Activated CD8-positive, alpha-beta memory T cell treated with anti-CD3 and anti-CD28 coated beads, Interleukin-2, amount 50 U/mL, for 4 hours (primary cell): ENCODE measurements at places on chromosomes 2 and 18.
A peak's percentile ranks its signal among the peaks of the same experiment; 100 is the strongest.

GRCh38 chr2:119123389-119123788 is 35.2 kb downstream of the C1QL2 start:
- DNase-seq: no peak

DNA sequence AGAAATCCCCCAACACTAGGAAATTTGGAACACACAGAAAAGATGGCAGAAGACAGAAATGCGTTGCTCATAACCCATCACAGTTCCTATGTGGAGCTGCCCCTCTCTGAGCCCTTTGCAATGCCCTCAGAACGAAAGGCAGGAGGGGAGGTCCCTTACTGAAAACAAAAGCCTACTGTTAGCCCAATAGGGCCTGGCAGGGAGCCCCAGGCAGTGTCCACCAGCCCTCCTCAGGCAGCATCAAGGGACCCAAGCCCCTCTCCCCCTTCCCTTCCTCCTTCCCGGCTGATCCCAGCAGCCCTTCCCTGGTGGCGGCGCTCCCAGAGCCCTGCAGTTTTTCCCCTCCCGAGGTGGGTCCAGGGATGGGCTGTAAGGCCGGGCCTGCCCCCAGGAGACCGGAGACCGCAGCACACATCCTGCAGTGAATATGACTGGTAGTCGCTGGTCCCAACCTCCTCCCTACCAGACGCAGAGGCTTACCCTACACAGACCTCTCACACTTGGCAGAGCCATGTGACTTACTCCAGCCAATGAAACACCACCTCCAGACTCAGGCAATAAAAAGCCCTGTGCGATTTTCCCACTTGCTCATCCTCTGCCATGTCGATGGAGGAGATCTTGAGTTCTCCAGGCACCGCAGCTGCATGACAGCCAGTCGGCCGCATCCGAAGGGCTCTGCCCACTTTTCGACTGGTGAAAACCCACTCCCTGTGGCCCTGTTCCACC is 19.4 kb upstream of the DUSP2 start:
- DNase-seq: peak; percentile 61

GRCh38 chr18:26653943-26654615 is 105.7 kb upstream of the KCTD1 start:
- DNase-seq: no peak

DNA sequence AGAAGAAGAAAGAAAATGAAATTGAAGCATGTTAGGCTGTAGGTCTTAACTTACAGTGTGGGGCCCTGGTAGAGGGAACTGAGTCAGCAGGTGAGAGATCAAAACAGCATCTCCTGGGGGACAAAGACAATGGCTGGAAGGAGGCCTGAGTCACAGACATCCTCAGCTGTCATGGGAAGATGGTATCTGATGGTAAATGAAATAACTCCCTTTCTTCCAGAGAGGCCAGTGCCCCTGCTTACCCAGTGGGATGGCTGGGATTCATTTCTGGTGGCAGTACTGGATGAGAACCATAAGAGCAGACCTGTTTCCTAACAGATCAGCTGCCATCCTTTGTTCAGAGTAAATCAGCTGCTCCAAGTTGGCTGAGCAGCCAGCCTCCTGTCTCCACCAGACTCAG is 251.3 kb upstream of the EPAS1 start:
- no peak for DNase-seq

- peak; percentile 72 for DNase-seq
These were observed 16.7 kb downstream of the DNMT3A start for GRCh38 chr2:25324905-25325592.

DNA sequence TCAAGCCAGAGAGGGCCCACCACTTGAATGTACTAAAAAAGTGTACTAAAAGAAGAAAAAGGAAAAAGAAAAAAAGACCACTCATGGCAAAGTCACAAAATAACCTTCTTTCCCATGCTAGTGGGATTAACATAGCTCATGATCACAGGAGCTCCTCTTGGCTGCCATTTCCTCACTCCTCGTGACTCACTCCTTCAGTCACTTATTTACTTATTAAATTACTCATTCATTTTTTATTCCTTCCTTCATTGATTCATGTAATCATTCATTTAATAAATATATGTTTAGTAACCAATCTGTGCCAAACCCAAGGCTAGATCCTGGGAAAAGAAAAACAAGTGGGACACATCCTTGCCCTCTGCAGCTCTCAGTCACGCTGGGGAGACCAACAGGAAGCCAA is 300.5 kb downstream of the INSIG2 start:
- DNase-seq: no peak

DNA sequence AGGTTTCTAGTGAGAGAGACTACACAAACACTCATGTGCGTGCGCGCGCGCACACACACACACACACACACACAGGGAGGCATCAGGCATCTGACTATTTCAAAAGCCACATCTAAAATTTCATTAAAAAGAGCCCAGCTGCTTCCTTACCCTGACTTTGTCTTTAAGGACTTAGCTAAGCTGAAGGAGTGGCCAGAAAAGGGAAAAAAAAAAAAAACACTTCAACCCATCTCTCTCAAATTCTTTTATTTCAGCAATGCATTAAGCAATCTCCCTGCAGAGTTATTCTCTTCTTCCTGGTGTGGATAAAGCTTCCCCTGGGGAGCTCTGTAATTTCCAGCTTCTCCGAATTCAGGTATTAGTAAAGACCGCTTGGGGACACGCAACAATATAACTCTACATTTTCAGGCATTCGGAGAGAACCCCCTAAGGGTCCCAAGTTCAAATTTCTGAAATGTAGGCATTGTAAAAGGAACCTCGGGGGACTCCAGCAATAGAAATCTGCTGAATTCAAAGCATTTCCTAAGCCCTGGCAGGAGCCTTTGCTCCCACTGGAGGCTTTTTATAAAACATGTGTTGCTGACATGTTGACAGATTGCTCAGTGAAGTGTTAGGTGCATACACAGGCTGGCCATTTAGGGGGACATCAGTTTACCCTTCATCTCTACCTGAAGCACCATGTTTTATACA is 67.0 kb downstream of the ZNF521 start:
- DNase-seq: no peak

DNA sequence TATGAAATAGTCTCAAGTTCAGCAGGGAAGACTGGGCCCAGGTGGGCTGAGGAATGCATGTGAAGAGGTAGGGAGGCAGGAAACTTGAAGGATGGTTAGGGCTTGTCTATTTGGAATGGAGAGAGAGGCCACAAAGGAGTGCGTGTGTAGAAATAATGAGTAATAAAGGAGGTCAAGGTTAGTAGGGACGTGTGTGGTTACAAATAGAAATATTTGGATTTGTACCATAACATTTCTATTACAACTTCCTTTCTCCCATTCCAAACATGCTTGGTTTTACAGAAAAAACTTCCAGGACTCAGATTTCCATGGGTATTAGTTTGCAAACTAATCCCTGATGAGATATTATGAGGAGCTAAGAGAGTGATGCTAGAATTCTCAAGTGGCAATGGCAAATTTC is 280.6 kb downstream of the NCKAP5 start:
- DNase-seq: no peak

GRCh38 chr2:190970873-190971506 is 43.0 kb downstream of the STAT1 start:
- DNase-seq: no peak

DNA sequence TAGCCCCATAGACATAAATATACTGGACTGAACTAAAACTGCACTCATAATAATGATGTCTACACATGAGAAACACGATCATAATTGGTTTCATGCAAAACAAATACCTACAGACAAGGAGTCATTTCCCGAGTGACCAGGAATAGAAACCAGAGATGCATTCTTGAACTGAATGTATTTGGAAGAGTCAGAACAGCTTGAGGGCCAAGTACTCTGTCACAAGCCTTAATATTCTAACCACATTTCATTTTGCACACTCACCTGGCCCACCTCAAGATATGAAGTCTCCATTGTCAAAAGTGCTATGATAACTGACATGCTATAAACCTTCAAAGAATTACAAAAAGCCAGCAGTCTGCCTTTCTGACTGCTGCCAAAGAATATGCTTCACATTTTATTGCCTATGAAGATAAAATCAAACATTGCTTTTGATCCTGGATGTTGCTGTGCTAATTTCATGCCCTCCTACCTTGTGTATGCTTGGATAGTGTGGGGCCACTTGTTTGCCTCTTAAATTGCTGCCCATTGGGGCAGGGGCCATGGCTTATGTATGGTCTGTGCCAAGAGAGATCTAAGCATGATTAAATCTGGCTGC is 18.9 kb upstream of the ASAP2 start:
- no peak for DNase-seq

DNA sequence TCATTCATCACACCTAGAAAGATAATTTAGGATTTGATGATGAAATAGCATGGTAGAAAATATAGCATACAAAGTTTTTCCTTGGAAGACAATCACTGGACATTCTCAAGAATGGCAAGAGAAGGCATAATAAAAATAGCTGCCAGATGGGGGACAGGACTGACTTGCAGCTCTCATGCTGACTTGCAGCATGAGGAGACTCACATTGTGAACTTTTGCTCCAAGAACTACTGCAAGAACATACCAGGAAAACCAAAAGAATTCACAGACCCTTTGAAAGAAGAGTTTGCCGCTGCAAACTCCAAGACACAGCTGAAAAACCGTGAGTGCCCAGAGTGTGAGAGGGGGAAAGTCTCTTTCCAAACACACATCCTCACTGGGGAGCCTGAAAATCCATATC is 47.0 kb downstream of the CRYGD start:
- no peak for DNase-seq

DNA sequence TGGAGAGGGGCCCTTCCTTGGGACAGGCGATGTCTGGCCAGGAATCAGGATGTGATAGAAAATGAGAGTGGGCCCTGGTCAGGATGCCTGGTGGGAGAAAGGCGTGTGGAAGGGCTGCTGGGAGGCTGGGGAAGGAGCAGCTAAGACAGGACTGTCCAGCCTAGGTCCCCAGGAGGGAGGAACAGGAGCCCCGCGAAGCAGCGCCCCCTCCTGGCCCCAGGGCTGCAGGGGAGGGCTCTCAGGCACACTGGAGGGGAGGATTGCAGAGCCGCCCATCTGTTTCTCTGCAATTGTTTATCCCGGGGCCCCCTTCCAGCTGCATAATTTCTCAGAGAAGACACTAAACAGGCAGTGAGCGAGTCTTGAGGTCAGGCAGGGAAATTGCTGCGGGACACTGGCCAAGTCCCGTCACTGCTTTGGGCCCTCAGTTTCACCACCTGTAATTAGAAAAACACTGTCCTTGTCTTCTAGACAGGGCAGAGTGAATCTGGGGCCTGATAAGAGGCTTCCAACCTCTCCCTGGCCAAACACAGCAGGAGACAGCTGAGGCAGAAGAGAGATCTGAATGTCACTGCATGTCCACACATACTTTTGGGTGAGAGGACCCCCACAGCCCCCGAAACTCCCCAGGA is 3.9 kb upstream of the NPPC start:
- DNase-seq: no peak

DNA sequence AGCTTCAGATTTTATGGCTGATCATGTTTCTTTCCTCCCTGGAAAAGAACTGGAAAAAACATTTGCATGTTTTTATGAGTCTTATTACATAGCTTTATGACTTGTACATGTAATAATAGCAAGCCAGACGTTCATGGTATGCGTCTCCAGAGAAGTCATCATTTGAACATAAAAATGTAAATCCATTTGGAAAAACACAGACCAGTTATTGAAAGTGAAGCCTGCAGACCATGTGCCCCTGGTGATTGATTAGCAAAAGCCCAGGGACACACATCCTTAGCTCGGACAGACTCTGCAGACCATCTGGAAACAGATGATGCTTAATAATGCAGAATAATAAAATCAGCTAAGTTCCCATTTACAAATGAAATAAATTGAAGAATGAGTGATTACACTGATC is 283.1 kb downstream of the TDRD15 start:
- DNase-seq: no peak

DNA sequence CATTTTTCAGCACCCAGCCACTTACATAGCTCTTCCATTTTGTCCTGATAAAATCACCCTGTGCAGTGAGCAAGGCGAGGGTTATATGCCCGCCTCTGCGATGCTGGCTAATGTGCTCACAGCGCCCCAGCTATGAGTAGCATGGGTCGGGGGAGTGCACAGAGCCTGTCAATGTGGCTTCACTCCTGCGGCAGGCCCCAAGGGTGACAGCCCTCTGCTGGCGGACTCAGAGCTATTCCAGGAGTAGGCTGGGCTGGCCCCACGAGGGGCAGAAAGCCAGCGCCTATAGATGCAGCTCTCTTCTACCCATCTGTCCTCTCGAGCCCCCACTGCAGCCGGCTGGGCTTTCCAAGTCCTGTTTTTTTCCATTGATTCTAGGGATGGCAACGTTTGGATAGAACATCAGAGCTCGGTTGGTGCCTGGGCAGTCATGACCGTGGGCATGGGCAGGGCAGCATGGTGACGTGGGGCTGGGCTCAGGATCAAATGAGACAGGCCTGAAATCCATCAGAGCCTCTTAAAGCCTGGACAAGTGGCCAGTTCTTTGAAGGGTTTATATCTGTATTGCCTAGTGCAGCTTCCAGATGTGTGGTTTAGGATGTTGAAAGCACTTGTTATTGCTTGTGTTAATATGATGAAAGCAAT is 134.7 kb downstream of the MCFD2 start:
- no peak for DNase-seq

DNA sequence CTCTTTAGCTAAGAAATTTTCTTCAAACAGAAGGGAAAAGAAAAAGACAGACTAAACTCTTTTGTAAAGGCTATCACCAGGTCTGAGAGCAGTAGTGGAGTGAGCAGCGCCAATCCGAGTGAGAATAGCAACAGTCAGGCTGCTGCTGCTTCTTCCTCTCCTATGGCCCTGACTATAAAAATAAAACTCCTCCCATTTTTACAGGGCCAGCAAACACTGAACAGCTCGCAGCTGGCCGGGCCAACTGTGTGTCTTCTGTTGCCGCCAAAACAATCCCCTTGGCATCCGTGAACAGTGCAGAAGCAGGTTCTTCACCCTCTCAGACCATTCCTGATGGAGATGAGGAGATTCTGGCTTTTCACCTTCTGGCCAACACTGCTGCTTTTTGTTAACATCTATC is 124.5 kb downstream of the CNTNAP5 start:
- DNase-seq: no peak

- DNase-seq: no peak
These were observed 120.0 kb upstream of the FAM98A start for GRCh38 chr2:33719067-33719466.

DNA sequence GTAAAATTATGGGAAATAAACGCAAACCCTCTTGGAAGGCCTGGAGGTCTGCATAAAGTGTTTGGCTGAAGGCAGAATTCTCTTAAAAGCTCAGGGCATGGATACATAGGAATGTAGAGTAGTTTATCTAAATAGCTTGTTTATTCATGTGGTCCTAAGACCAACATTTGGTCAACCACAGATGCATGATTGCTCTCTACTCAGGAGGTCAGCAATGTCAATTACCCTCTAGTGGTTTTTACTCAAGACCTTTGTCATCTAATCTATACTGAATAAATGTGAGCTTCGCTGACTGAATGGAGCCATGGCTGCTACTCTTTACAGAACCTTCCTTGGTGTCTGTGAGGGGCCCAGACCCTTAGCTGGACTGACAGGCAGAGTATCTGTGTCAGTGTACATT is 139.8 kb downstream of the ATL2 start:
- DNase-seq: no peak

DNA sequence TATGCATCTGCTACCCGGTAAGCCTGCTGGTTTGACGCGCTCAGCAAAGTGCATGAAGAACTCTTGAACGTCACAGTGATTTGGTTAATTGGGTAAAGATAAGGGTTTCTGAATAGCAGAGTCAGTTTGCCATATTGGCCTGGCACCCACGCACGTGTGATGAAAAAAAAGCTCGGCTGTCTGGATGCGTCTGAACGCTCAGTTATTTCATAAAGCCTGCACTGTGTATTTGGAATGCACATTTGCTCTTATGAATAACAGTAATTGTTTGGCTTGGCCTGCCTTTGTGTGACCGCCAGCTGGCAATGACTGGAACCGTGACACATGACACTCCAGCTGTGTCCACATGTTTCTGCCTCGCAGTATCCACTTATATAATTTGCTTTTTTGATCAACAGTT is 129.2 kb upstream of the MEIS1 start:
- DNase-seq: no peak
